Muscle of arm (tissue), 14 donors: ENCODE measurements at places on chromosomes 7 and 10.

DNA sequence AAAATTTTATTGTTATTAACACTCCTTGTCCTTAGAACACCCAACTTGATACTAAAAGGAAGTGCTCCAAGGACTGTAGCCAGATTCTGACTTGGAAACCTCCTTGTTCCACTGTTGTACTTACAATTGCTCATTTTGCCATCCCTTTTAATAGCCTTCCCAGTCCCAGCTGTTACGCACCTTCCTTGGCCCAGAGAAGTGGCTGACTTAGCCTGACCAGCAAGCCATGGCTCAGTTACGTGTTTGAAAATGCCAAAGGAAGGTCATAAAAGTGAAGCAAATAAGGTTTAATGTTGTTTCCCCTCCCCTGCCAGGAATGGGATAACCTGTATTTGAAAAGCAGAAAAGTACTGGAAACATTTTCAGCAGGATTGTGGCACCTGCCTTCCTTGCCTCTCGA is 3.7 kb upstream of the ANKRD1 start:
- DNase-seq: no peak

DNA sequence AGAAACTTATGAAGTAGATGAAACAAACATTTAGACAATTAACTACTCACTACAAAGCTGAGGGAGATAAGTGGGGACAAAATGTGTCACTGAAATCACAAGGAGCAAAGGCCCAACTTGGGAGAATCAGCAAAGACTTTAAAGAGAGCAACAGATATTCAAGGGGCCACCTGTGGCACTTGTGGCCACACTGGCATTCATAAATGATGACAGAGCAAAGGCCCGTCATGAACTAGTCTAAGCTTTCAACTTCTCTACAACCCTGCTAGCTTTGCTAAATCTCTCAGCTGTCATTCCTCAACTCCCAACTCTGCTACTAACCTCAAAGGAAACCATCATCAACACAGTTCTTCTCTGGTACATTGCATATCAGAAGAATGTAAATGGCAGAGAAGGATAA is 178.4 kb downstream of the CPEB3 start:
- no peak for DNase-seq

DNA sequence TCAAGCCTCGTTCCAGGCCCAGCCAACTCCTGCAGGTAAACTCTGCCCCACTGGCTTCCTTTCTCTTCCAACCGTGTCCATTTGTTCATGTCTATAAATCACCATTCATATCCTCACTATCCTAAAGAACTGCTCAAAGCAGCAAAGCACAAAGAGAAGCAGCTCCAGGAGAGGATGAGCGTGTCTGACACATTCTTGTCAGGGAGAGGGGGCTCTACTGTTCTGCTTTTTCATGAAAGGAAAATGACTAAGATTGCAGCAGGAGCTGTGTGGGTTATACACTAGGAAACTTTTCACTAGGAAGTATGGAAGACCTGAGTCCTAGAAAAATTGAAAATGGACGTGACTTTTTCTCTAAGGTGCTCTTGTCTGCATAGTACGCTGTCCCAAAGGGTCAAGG is 16.7 kb downstream of the AGFG2 start:
- no peak for DNase-seq

GRCh38 chr7:102914585-102914984 is 1.8 kb downstream of the LRRC17 start:
- DNase-seq: peak; percentile 75

- no peak for DNase-seq
These were observed 27.3 kb upstream of the INHBA start for GRCh38 chr7:41730161-41730560.

DNA sequence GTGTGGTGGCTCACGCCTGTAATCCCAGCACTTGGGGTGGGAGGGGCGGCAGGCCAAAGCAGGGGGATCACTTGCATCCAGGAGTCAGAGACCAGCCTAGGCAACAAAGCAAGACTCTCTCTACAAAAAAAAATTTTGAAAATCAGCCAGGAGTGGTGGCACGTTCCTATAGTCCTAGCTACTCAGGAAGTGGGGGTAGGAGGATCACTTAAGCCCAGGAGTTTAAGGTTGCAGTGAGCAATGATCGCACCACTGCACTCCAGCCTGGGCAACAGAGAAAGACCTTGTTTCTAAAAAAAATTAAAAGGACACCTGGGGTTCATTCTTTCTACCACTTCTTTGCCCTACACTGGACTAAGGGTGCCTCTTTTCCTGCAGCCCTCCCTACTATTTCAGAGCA is 15.1 kb downstream of the WAPL start:
- no peak for DNase-seq
